Pulmonary artery endothelial cell (primary cell): ENCODE measurements at places on chromosomes 7 and 10. TPM values are rescaled to one million over a fixed set of nuclear protein-coding genes. Genes with fewer than 3 reads are reported as not detected.

Gene FANK1
- 0.95 and 1.4 TPM in 2 replicates for total RNA-seq

DNA sequence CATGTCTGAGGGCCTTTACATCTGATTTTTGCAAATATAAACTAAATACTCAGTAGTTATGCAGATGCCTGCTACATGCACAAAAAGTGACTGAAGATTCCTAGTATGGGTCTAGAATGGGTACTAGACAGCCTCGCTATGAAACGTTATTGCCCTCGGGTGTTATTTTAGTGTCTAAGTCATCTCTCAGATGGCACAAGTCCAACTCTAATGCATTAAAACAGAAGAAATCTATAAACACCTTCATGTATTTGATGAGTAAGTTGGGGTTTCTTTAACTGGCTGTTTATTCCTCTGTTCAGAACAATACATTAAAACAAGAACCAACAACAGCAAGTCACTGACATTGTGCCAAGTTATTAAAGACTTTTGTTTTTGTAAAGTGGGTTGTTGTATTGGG is 41.6 kb downstream of the TEX36 start:
- no peak for DNase-seq

Gene SPDYE9
- not detected in 2 replicates for total RNA-seq

DNA sequence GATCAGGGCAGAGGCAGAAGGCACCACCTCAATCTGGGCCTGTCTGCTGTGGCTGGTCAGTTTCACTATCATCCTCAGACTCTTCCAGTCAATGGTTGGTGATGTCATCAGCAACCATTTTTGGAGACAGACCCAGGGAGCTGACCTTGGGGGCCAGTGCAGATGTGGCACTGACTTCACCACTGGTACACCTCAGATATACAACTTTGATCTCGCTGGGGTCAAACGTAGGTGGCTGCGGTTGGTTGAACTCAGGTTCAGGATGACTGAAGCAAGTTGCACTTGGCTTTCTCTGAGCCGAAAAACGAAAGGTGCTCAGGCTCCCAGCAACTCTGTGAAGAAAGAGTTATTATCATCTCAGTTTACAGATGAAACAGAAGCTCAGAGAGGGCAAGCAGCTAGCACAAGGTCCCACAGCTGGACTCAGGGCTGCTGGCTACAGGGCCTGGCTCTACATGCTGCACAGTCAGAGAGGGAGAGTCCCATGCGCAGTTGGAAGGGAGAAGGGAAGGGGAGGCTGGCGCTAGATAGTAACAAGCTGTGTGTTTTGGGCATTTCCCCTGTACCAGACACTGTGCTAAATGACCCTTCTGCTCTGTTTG is 27.2 kb downstream of the ANKRD16 start:
- DNase-seq = no peak

Gene IDI2
- not detected in 2 replicates for total RNA-seq
